ENCODE measurements at places on chromosomes 4 and X.

DNA sequence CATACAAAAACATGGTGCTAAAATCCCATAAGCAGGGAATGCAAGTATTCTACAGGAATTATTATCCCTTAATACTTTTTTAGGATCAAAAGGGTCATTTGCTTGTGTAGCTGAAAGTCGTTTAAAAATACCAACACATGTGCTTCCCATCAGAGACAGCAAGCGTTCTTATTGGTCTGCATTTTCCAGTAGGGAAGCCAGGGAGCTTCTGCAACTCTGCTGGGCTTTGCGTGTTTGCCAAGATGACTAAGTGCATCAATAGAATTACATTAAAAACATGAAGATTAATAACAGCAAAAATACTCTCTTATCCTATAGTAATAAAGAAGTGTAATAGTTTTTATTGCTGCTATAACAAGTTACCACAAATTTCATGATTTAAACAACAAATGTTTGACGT lies 111.2 kb downstream of the QDPR start:
- DNase-seq, result no peak

DNA sequence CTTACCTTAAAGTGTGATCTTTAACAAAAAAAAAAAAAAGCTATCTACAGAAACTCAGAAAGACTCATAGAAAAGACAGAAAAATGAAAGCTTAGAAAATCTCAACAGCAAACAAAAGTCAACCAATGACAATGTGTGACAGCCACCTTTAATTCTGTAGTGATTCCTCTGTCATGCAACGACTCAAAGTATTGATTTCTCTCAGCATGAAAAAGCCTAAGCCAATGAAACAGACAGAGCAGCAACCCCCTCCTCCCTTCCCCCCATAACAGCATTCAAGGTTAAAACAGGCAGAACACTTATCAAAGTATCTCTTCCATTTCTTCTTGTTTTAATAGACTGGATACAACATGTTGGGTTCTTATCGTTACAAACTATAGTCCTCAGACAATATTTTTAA lies 112.5 kb downstream of the MAB21L2 start:
- no peak for DNase-seq

- DNase-seq, result no peak
Measured at GRCh38 chr4:7294176-7294756, 101.9 kb downstream of the SORCS2 start.

DNA sequence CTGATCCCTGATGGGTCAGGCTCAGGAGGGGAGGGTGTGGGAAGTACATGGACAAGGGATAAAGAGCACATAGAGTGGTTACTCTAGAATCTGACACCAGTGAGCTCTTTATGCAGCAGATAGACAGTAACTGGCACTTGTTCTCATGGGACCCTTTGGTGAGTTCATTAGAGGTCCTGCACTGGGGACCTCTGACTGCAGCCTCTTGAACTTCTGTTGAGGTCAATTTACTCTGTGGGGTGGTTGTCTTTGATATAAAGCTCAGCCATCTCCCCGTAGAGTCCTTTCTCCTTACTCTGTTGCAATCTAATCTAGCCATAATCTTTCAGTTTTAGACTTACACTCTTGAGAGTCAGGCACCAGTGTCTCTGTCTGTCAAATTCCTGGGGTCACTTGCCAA lies 222.4 kb downstream of the GPAT3 start:
- DNase-seq, result no peak

DNA sequence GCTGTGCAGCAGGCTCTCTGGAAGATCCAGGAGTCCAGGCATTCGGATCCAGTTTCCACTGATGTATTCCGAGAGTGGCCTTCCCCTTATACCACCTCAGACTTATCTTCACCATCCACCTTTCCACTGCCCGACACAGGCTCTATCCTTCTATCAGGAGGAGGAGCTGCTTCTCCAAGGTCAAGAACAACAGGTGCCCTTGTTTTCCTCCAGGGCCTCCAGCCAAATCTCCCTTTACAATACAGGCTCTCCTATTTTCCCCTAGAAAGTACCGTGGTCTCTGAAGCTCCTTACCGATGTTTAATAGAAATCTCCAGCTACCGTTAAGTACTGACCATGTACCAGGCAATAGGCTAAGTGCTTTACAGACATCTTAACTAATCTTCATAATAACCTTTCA lies 61.3 kb downstream of the AFAP1 start:
- no peak for DNase-seq

GRCh38 chr4:68062501-68062900 lies 67.2 kb downstream of the TMPRSS11F start:
- no peak for DNase-seq

GRCh38 chrX:44332437-44332836 lies 11.0 kb downstream of the EFHC2 start:
- DNase-seq, result no peak

DNA sequence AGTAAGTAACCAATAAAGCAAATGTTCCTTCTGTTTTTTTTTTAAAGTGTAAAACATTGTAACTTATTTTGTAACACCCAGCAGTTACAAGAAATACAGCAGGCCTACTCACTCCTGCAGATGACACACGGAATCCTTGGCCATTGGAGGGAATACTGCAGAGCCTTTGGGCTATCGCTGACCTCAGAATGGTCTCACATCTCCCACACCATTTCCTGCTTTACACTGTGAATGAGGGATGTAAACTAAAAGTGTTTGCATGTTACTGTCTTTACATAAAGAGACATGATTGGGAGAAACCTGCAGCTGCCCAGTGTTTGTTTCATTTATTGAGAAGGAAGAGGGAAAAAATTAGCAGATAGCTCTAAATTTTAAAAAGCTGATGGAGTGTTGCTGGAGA lies 64.1 kb downstream of the USP46 start:
- no peak for DNase-seq

- DNase-seq, result no peak
Measured at GRCh38 chrX:111520506-111520905, 9.1 kb downstream of the SERTM2 start.

DNA sequence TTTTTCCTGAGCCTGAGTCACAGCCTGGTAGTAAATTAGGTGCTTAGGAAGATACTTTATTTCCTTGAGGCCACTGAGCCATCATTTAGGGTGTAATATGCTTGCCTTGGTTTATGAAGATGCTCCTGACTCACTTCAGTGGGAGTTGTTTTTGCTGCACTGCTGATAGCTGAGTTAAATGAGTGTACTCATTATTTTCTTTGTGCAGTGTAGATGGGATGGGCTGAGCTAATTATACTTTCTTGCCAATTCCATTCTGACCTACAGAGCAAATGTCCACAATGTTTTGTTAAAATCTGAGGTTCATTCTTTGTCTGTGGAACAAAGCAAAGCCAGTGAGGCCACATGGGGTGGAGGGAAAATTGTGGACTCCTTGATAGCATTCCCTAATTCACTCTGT lies 60.0 kb downstream of the FGF13 start:
- no peak for DNase-seq

DNA sequence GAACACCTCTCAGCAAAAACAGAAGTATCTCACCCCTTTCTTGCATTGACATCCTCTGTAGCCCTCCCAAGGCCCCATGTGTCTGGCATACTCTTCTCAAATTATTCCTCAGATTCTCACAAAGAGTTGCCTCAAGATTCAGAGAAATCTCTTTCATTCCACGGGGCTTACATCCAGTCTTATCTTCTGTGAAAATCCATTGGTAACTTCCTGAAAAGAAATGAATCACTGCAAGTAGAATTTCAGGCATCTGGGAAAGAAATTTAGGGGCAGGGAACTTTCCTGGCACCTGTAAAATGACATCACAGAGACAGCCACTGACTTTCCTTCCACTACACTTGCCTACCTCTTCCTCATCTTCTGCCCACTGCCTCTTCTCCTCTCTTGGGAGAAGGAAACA lies 182.5 kb upstream of the ARHGEF9 start:
- DNase-seq, result no peak

DNA sequence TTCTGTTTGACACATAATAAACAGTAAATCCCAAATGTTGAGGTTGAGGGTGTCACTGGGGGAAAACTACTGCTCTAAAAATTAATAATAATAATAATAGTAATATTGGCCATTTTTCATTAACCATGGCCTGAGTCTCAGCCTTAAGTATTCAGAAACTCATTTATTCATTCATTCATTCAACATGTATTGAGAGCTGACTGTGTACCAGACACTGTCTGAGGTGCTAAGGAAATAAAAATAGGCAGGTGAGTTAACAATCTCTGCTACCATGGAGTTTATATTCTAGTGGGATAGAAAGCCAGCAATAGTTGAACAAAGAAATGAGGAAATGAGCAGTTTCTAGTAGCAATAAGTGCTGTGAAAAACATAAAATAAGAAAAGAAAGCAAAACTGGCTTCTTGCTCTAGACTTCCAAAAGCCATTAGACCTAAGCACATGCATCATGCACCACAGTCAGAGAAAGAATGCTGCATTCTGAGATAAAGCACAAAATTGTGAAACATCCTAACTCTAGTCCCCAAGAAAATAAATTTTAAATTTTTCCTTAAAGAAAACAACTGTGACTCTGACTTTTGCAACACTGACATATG lies 278.7 kb downstream of the RCHY1 start:
- no peak for DNase-seq

Data from left hindlimb (tissue), 1 donor.